ENCODE measurements at places on chromosomes 2 and 18. TPM values are rescaled to one million over a fixed set of nuclear protein-coding genes. Genes with fewer than 3 reads are reported as not detected.

- DNase-seq = no peak
These were observed 213.6 kb downstream of the ZRANB3 start for GRCh38 chr2:135317375-135317774.

DNA sequence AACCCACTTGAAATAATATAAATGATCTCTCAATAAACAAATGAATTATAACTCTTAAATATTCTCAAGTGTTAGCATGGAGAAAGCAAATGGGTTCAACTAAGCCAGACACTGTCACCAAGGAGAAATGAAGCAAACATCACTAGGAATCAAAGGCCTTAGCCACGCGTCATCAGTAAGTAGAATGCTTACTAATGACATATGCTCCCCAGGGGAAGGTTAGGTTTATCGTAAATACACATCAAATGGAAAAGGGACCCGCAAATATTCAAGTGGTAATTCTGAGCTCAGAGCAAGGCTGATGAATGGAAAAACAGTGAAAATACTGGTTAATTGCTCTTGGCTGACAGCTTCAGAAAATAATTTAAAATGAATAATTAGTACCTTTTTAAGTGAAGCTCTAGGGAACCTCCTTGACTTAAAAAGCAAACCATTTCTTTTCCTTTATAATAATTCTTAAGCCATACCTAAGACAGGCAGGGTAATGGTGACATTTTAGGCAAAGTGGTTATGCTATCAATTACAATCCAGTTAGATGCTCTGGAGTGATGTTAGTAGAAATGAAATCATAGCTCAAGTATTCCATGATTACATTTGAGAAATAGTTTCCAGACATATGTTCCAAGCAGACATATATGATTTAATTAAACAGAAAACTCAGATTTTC lies 101.5 kb downstream of the ALPK2 start:
- DNase-seq = no peak

- DNase-seq = no peak
These were observed 11.9 kb upstream of the KIDINS220 start for GRCh38 chr2:8849327-8849726.

- DNase-seq = no peak
These were observed at the start of gene UGT1A6 for GRCh38 chr2:233692648-233693047. UGT1A6 (plus strand) TSS chr2:233692890; CDS start chr2:233693005, 115 bp downstream.

DNA sequence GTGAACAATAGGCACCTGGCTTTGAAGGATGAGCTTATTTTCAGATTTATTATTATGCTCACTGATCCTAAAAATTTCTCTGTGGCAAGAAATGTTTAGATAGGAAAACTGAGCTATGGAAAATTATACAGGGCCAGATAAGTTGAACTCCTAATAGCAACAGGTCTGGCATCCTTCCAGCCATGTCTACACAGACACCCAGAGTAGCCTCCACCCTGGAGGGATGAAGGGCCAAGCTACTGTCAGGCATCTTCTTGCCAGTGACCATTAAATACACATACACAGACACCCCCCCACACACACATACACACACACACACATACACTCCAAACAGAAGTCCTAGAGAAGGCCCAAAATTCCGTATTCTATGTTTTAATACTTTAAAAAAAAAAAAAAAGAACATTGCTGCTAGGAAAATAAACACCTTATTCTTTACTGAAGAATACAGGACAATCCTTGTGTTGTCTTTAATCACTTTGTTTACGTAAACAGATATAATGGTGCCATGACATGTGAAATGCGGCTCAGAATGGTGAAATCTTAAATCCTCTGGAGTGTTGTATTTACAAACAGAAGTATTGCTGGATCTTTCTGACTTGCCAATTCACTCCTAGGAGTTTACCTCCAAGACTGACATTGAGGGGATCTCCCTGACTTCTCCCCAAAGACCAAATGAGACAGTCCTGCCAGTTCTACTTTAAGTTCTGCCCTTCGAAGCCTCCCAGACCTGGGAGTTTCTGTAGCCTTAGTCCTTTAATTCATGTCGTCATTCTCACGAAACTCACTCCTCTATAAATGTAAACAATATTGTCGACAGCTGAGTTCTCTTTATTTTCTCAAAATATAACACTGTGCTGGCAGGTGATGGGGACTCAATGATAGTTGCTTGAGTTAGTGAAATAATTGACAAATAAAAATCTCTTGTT lies 163.1 kb downstream of the ANTXR1 start:
- no peak for DNase-seq

ERBB4 gene
- not detected for total RNA-seq

DNA sequence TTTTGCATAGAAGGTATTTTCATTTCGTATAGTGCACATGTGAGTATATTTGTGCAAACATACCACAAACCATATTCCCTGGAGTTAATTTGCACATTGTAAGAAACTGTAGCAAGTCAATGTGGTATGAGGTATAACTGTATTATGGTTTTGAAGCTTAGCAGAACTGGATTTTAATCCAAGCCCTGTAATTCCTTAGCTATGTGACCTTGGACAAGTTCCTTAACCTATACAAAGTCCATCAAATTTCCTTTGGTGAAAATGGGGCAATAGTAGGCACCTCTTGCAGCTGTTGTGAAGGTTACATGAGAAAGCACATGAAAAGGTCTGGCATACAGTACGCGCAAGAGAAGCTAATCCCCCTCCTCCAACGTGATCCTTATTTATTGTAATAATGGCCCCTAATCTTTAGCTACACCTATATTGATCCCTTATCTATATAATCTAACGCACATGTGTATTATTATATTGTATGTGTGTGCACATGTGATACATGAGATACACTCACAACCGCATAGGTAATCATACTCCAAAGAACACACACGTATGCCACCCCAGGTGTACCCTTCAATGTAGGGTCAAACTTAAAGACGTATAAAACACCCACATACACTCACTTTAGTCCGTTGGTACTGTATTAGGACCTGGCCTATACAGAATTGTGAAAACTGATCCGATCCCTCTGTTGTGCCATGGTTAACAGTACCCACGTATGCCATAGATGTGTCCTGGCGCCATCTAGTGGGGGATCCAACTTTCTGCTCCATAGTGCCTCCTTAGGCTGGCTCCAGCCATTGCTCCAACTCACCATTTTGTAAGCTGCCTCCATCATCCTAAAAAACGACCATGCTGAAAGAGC lies 402.9 kb upstream of the SLC14A2 start:
- DNase-seq = peak; percentile 83

DNA sequence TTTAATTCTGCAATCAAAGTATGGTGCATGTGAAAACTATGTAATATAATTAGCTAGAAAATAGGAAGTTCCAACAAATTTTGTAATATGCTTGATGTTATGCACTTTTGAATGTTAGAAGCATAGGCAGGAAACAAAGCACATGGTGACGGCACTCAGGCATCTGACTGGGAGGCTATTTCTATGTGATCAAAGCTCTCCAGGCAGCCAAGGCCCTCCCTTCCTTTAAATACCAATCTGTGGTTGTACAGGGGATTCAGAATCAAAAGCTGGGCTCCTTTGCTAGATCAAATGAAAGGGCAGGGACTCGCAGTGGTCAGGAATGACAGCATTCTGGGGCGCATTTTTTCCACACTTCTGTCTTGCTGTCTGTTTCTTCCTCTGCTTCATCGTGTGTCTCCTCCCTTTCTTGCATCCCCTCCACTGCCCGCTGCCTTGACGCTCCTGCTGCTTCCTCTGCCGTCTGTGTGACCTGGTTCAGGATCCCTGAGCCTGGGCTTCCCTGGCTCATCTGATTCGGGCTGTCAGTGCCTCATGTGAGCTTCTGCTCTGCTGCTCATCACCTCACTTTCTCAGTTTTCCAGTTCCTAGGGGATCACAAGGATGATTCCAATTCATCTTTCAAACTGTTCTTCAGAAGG lies 30.9 kb downstream of the TMEM182 start:
- DNase-seq = no peak

DNA sequence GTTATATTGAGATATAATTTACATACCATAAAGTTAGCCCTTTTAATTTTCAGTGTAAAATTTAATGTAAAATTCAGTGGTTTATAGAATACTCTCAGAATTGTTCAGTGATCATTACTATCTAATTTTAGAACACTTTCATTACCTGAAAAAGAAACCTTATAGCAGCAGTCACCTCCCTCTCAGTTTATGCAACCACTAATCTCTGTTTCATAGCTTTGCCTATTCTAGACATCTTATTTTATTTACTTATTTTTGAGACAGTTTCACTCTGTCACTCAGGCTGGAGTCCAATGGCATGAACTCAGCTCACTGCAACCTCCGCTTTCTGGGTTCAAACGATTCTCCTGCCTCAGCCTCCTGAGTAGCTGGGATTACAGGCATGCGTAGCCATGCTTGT lies 479.6 kb downstream of the DPP10 start:
- DNase-seq = no peak

DNA sequence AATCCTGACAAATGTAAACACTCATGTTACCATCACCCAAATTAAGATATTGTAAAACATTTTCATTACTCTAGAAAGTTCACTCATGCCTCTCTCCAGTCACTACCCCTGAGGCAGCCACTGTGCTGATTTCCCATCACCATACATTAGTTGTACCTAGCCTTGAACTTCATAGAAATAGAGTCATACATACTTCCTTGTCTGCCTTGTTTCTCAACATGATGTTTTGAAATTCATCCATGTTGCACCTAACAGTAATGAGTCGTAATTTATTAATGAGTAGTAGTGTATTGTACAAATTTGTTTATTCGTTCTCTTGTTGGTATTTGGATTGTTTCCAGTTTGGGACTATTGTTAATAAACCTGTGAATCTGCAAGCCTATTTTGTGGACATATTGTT lies 49.0 kb upstream of the TWSG1 start:
- DNase-seq = no peak

DNA sequence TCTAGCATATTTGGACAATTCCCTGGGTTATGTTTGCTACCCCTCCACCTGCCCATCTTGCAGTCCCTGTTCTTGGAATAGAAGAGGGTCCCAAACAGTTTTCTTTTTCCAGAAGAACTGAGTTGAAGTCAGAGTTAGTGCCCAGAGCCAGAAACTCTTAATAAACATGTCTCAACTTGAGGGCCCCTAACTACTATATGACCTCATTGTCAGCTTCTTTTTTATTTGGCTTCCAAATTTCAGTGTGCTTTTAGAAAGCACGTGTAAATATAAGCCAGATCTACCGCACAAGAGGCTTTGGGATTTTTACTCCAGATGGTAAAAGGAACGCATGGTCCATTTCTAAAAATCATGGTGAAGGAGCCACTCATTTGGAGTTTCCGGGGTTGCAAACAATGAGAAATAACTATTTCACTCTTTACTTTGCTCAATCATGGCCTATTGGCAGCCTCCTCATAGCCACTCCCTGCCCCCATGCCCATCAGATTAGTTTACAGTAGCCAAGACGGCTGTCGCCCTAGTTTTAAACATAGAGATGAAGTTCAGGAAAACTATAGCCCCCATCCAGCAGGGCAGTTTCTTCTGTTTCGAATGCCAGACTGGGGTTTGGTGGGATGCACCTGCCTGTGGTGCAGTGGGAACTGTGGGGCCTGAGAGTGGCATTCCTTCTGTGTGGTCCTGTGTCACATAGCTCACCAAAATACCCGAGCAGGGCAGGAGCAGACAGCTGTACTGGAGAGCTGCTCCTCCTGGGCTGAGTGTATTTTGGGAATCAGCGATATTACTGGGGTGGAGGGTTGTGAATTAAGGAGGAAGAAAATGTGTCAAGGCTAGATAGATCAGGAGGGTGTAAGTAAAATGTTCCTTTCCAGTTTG lies 1.7 kb downstream of the MAPRE3 start:
- DNase-seq = no peak

DNA sequence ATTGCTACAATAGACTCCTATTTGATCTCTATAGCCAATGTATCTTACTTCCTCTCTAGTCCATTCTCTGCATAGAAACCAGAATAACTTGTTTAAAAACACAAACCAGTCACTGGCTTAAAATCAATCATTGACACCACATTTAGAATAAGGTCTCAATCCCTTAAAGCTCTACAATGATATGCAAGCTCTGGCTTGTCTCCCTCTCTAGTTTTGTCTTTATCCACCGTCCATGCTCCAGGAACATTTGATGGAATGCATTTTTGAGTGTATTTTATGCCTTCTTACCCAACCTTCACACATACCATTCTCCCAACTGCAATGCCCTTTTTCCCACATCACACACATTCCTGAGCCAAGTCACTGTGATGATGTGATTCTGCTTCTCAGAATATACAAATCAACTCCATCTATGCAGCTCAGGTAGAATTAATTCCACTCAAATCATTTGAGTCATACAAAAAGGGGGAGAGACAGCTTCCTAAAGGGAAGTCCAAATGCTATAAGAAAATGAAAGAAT lies 1107.2 kb downstream of the DPP10 start:
- DNase-seq = no peak

DNAH7 gene
- not detected for total RNA-seq

- no peak for DNase-seq
These were observed 77.5 kb upstream of the HK2 start for GRCh38 chr2:74756356-74756890.

GRCh38 chr18:58364876-58365528 lies 263.9 kb downstream of the ALPK2 start:
- DNase-seq = no peak

ACADL gene
- not detected for total RNA-seq

DNA sequence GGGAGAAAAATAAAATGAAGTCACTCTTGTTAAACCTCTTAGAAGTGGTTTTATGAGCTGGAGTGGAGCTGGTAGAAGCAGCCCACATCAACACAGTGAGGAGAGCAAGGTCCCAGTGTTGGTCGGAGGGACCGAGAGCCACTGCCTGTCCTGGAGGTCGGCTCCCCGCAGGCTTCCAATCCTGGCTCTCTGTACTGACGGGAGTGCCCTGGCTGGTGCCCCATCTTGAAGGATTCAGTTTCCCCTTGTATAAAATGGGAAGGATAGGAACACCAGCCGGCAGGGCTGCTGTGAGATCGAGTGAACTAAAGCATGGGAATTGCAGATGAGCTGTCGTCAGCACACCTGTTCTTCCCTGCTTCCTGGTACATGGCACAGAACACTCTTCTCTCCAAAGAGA lies 104.3 kb upstream of the ID2 start:
- no peak for DNase-seq

DNA sequence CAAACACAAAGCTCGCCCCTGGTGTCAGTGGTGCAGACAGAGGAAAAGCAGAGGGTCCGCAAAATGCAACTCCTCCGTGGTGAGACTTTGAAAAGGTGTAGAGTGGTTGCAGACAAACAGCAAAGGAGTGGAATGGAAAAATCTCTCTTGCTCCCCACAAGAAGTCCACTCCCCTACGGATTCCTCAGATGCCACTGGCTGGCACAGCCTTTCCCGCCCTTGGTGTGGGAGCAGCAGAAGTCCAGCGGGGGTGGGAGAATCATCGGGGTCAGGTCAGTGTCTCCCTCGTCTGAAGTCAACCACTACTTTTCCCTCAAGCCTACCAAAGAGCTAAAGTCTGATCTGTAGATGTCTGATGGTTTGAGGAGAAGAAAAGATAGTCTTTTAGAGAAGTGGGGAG lies 22.3 kb upstream of the B3GNT7 start:
- DNase-seq = no peak

GRCh38 chr18:79528316-79528695 lies 132.6 kb downstream of the NFATC1 start:
- DNase-seq = no peak

- DNase-seq = no peak
These were observed 469.6 kb upstream of the ID2 start for GRCh38 chr2:8212239-8212638.

GRCh38 chr2:170314744-170315447 lies 136.9 kb downstream of the MYO3B start:
- DNase-seq = no peak
